NCI-H1092 (cell line): ENCODE measurements at places on chromosomes 11 and 22.

DNA sequence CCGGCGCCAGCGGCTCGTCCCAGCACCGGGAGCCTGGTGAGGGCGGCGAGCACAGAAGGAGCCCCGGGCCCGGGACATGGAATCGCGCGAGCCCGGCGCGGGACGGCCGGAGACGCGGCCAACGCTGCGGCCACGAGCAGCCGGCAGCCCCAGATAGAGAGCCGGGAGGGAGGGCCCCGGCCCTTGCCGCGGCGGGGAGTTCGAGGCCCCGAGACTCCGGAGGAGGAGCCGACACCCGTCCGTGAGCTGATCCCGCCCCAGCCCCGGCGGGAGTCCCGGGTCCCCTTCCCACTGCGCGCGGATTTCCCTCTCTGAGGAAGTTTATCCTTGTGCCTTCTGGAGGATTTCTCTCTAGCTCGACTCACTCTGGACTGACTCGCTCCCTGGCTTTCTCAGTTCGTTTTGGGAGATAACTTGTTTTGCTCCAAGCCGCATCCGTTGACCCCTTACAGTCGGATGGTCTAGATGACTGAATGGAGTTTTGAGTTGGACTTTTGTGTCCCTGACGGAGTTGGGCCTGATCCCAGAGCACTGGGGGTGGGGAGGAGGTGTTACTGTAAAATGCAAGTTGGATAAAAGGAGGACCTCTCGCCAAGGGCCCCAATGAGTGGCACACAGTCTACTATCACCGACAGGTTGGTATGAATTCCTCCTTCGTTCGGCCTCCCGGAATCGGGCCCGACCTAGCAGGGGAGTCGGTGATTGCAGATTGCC is 585 bp downstream of the ARHGEF12 start:
- DNase-seq: peak; percentile 18

GRCh38 chr22:22377335-22377734 is 131.2 kb downstream of the ZNF280B start:
- DNase-seq: no peak

DNA sequence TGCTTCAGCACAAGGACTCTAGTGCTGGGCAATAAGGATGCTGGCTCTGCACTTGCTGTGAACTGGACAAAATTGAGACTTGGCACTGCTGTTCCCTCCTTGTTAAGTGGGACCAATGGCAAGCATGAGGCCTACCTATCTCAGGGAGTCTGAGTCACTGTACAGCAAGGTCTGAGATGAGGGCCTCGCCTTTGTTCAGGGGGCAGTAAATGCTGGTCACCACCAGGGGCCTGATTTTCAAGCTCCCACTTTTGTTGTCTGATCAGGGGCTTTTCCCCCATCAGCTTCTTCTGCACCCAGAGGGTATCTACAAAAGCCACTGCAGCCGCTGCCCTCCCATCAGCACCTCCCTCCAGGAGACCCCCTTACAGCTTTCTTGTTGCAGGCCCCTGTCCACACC is 22.8 kb downstream of the DHCR7 start:
- no peak for DNase-seq

DNA sequence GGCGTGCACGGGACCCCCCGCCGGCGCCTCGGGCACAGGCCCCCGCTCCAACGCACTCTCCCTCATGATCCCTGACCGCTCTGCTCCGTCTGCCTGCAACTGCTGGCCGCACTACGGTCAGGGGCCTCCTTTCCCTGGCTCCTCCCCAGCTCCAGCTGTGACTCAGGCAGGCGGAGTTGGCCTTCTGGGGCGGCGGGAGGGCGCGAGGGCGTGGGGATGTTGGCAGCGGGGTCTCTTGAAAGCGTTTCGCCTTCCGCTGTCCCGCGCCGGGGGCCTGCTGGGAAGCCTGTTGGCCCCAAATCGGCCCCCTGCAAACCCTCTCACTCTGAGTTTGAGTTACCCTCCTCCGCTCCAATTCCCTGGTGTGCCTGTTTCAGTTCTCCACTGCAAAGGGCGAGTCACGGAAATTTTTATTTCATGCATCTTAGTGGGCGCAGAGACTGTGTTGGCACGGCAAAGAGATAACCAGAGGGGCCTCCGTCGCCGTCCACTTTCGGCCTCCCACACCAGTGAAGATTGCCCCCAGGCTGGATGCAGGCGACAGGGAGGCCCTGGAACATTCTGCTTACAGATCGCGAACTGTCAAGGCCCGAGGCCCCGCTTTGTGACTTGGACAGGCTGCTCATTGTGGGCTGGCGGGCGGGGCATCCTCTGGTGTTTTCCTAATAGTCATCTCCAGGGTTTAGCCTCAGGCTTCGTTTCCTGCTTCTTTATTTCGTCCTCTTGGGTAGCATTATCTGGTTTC is at the start of gene CAVIN3:
Gene CAVIN3 (minus strand): TSS at position 91 of the 745 bp plus-strand sequence. CDS start 25 bp downstream, at position 66.
- DNase-seq: no peak

DNA sequence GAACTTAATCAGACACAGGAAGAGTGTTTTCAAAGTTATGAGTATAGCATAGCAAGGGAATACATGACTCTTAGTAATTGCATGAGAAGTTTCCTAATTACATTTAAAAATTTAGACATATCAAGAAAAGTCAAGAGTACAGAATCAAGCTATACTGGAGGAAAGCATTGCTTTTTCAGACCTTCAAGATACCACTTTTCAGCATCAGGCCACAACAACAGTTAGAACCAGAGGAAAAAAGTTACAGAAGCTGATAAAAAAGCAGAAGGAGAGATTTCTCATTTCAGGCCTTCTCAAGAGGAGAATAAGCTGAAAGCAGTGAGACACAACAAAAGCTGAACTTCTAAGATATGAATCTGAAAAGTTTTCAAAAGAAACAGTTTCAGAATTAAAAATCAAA is 28.1 kb upstream of the QSER1 start:
- DNase-seq: no peak

DNA sequence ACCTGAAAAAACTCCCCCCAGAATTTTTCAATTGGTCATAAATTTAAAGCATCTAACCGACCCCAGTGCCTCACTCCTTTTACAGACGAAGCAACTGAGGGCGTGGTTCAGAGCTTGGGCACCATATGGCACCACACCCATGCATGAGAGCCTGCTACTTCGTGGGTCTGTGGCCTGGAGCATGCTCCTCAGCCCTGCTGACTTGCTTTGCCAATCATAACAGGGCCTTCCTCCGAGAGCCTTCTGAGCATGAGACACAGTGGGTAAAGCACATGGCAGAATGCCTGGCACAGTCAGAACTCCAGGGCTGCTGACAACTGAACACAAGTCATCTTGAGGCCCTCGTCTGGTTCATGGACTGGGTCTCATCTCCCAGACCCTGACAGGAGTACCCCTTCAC is 33.3 kb downstream of the HIRA start:
- DNase-seq: no peak

GRCh38 chr11:12353534-12353933 is 23.8 kb upstream of the PARVA start:
- DNase-seq: no peak

GRCh38 chr11:103406357-103406756 is 297.1 kb downstream of the DYNC2H1 start:
- DNase-seq: no peak
